ENCODE measurements at places on chromosomes 6 and 20. TPM values are rescaled to one million over a fixed set of nuclear protein-coding genes. Genes with fewer than 3 reads are reported as not detected.

DNA sequence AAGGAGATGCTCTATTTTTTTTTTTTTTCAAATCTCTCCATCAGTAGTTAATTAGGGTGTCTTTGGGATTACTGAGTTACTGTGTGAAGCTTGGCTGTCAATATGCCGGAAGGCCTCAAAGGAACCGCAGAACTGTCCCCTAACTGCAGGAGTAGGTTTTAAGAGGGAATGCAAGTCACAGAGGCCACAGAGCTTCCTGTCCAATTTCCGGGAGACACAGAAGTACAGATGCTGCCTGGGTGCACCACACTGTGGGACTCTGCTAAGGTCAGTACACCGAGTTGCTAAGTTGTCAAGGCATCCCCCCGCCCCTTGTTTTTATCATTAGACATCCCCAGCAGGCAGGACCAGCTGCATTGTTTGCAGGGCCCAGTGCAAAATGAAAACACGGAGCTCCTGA is 120.2 kb upstream of the RAB32 start:
- DNase-seq: no peak

- DNase-seq: peak; percentile 51
Measured at GRCh38 chr6:33082702-33083101, 6.9 kb downstream of the HLA-DPB1 start.

ASIP gene
- total RNA-seq: not detected

GRCh38 chr20:59429396-59429795 is 129.0 kb downstream of the EDN3 start:
- DNase-seq: no peak

LY6G6C gene
- not detected for total RNA-seq

DNA sequence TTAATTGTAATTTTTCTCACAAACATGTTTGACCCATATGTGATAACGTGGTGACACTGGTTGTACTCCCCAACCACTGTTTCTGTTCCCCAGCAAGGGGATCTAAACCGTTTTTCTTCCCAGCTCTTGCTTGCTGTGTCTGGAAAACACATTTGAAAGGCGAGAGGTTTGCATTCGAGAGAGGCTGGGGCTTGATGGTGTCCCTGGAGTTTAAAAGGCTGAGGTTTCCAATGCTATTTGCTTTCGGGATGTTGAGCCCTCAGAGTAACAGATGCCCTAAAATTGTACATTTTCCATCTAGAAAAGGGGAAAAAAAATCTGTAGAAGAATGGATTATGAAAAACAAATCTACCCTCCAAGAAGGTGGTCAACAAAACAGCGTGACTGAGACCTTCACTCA is 35.4 kb downstream of the AKAP12 start:
- no peak for DNase-seq

DNA sequence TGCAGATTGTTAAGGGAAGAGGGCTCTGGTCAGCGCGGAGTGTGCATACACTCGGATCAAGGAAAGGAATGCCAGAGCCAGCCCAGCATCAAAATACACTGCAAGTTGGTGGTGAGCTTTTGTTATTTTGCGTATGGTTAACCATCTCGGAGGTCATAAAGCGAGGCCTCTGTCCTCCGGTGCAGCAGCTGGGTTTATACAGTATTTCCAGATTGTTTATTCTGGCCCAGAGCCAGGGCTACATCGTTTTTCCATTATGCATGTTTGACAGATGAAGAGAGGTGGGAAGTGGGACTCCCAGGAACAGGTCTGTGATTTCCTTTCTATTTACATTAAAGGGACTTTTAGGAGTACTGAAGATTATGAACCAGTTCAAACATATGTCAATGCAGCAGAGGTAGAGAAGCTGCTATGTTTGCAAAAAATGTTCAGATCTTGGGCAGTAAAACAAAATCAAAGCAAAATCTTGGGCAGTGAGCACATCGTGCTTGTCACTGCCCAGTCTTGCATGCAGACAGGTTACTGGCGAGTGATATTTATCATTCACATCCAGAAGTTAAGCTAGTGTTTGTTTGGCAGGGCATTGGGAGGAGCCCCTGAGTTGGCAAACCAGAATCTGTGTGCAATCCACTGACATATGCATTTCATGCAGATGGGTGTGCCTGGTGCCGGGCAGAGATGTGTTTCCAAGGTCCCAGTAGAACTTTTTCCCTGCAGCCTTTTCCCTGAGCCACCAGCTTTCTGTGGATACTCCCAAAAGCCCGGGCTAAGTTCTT is 256.3 kb upstream of the TAB2 start:
- DNase-seq: peak; percentile 76

DNA sequence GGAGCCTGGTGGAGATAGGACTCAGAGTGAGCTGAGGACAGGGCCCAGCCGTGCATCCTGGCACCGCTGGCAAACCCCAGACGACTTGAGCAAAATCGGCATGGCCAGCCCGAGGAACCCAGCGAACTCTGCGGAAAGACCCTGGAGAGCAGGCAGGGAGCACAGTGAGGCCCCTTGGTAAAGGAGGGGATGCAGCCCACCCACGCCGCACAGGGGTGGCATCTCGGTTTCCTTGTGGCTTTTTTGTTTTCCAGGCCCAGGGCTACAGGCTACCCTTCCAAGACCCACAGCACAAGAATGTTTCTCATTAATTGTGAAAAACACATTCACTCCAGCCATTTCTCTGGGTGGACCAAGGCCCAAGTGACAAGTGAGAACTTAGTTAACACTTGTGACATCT is 71.4 kb downstream of the BMP7 start:
- no peak for DNase-seq

DNA sequence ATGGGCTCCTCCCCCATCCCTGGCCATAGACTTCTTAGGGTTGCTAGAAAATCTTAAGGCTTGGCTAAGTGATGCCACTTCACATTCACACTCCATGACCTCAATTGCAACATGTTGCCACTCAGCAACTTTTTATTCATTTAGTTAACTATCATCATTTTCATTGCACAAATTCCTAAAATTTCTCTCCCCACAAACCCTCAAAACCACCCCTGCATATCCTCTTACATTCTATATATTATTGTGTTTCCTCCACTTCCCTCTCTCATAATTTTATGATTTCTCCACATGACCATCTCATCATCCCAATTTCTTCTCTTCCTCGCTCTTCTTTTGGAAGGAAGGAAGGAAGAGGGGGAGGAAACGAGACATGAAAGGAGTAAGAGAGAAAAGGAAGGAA is 436.0 kb downstream of the HACE1 start:
- DNase-seq: no peak

GRCh38 chr6:14622085-14622484 is 504.5 kb downstream of the CD83 start:
- DNase-seq: no peak

- DNase-seq: no peak
Measured at GRCh38 chr20:44117296-44118184, 69.4 kb downstream of the JPH2 start.

GRCh38 chr20:16011056-16011455 is 562.2 kb downstream of the KIF16B start:
- no peak for DNase-seq

- peak; percentile 41 for DNase-seq
Measured at GRCh38 chr20:31485450-31486339, 10.6 kb downstream of the REM1 start.

BEND3 gene
- 8.3 TPM for total RNA-seq

DNA sequence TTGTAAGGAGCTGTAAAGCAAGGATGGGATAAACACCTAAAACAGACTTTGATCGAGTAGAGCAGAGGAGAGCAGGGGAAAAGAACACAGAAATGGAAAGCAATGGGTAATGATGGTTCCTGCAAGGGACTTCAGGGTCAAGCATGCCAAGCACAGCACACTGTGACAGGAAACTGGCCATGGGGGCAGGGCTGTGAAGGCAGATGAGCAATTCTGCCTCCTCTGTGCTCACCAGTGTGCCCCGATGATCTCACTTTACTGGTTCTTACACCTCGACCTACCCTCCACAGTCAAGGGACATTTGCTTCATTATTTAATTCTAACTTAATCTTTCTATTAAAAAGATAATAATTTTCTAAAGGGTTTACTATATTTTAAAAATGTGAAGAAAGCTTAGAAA is 21.6 kb upstream of the MYB start:
- DNase-seq: no peak

- DNase-seq: no peak
Measured at GRCh38 chr6:21149470-21149869, 444.1 kb upstream of the SOX4 start.
